Activated naive CD8-positive, alpha-beta T cell treated with anti-CD3 and anti-CD28 coated beads, Interleukin-2, amount 50 U/mL, for 24 hours (primary cell): ENCODE measurements at places on chromosomes 5 and 9.

- H3K27me3 ChIP-seq = no peaks in the 10 kb centered on the region
- H3K36me3 ChIP-seq = peaks cover 34% of the 10 kb centered on the region
- DNase-seq = no peak
- no peak overlapping the region for H3K27ac ChIP-seq
- H3K4me1 ChIP-seq = no peaks in the 10 kb centered on the region
Observed at GRCh38 chr9:137813651-137814415, 63.7 kb upstream of the CACNA1B start.

- H3K36me3 ChIP-seq = no peaks in the 10 kb centered on the region
- peaks cover 34% of the 10 kb centered on the region for H3K4me1 ChIP-seq
- H3K27ac ChIP-seq = no peak overlapping the region
- H3K27me3 ChIP-seq = no peaks in the 10 kb centered on the region
- DNase-seq = no peak
- no peak overlapping the region for H3K4me3 ChIP-seq
Observed at GRCh38 chr9:90002397-90003271, 397.8 kb downstream of the GADD45G start.

GRCh38 chr5:3352711-3353110 is 242.9 kb upstream of the IRX1 start:
- no peaks in the 10 kb centered on the region for H3K4me1 ChIP-seq
- no peaks in the 10 kb centered on the region for H3K36me3 ChIP-seq
- no peaks in the 10 kb centered on the region for H3K27me3 ChIP-seq
- no peak overlapping the region for H3K27ac ChIP-seq

DNA sequence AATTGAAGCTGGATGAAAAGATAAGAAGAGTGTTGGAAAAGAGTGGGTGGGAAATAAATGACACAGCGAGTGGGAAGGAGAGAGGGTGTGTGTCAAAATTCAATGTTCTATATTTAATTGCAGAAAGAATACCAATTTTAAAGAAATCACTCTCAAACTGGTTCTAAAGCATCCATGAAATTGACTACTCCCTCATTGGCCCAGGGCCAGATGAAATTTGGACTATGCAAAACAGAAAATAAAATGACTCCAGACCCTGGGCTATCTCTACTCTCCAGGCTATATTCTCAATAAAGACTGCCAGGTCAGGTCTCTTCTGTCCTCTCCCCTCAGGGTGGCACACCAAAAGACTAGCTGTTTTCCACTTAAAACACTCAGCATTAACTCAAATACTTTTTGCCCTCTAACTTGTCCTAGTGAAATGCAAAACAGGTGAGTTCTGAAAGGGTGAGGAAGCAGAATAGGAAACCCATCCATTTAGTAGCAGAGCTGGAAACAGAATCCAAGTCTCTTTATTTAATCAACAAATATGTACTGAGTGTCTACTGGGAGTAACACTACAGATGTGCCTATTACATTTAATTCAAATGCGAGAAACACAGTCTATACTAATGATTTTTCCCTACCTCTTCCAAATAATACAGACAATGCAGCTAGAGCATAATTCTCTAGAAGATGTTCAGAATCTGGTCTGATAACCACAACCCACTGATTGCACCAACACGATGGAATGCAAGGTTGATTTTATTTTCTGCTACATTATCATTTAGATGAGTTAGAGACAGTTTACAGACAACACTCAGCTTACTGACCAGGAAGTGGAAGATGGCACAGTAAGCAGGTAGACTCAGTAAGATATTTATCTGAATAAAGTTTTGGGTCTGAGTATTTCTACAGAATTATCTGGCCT is 42.1 kb downstream of the EFCAB9 start:
- no peaks in the 10 kb centered on the region for H3K27me3 ChIP-seq
- peaks cover 44% of the 10 kb centered on the region for H3K4me1 ChIP-seq
- peaks cover 15% of the 10 kb centered on the region for H3K36me3 ChIP-seq
- no peak for DNase-seq
- peak overlapping the region; percentile 16 for H3K27ac ChIP-seq
- no peak overlapping the region for H3K4me3 ChIP-seq

GRCh38 chr9:131402073-131402472 is 8.2 kb downstream of the PRRC2B start:
- peaks cover 17% of the 10 kb centered on the region for H3K36me3 ChIP-seq
- no peaks in the 10 kb centered on the region for H3K27me3 ChIP-seq
- H3K27ac ChIP-seq = peak overlapping the region; percentile 23
- DNase-seq = no peak
- no peak overlapping the region for H3K4me3 ChIP-seq
- H3K4me1 ChIP-seq = peaks cover 91% of the 10 kb centered on the region

DNA sequence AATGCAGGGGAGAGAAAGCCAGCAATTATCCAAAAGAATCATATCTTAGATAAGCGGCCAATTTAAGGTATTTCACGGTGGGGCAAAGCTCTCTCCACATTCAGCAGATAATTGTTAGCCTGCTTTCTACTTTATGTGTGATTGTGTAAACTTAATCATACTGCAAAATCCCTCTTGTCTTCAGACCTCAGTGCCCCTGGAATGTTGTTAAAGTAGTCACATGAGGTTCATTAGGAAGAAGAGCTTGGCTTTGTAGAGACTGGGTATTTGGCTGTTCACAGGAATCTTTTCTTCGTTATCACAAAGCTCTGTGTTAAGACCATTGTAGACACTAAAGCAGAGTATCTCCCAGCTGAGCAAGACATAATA is 127.0 kb downstream of the RFK start:
- no peak for DNase-seq
- no peaks in the 10 kb centered on the region for H3K4me1 ChIP-seq
- no peak overlapping the region for H3K4me3 ChIP-seq
- H3K36me3 ChIP-seq = no peaks in the 10 kb centered on the region

- no peaks in the 10 kb centered on the region for H3K4me1 ChIP-seq
- H3K27ac ChIP-seq = no peak overlapping the region
- H3K27me3 ChIP-seq = peaks cover 13% of the 10 kb centered on the region
- no peaks in the 10 kb centered on the region for H3K36me3 ChIP-seq
- no peak overlapping the region for H3K4me3 ChIP-seq
Observed at GRCh38 chr9:7318920-7319319, 480.7 kb downstream of the DMAC1 start.

- H3K36me3 ChIP-seq = no peaks in the 10 kb centered on the region
- H3K27ac ChIP-seq = no peak overlapping the region
- no peak for DNase-seq
Observed at GRCh38 chr5:153752890-153753289, 262.4 kb downstream of the GRIA1 start.

DNA sequence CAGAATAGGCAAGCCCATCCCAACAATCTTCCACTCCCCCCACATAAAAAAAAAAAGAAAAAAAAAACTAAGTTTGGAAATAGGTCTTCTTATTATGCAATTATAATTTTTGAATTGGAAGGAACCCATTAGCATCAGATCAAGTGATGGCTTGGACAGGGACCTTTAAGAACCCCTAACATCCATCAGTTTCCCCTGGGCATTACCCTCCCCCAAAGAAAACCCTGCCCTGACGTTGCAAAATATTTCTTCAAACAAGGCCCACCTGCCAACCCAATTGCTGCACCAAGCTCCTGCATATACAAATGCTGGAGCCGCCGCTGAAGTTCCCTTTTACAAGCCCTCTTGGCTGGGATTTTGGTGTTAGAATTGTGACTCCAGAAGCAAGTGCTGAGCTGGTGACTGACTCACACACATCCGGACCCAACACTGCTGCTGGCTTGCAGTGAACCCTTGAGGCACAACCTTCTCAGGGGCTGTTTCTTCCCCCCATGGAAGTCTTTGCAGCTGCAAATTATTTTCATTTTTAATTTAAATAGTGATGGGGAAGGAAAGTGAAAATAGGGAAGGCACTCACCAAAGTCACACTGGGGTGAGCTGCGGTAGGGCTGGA is 56.1 kb upstream of the AFAP1L1 start:
- H3K4me1 ChIP-seq = peaks cover 1% of the 10 kb centered on the region
- H3K27ac ChIP-seq = no peak overlapping the region
- H3K36me3 ChIP-seq = no peaks in the 10 kb centered on the region

DNA sequence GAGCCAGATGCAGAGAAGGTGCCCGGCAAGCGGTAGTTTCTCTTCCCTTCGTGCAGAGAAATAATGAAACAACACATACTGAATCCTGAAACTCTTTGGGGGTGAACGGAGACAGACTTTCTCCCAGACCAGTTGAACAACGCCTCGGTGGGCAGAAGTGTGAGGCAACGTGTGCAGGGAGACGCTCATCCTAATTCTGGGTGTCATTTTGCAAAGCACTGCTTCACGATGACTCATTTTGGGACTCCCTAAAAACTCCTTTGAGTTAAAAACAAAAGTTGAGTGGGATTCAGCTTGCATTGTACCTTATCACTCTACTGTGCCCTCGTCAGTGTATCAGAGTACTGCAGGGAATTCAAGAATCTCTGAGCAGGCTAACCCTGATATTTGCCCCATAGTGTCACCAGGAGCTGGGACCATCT is 3.5 kb upstream of the NEK6 start:
- peak overlapping the region; percentile 39 for H3K4me3 ChIP-seq
- DNase-seq = peak; percentile 49
- H3K36me3 ChIP-seq = no peaks in the 10 kb centered on the region
- peaks cover 27% of the 10 kb centered on the region for H3K27me3 ChIP-seq
- H3K27ac ChIP-seq = peak overlapping the region; percentile 32

GRCh38 chr5:53397845-53398244 is 82.6 kb upstream of the FST start:
- H3K27me3 ChIP-seq = peaks cover 6% of the 10 kb centered on the region
- H3K36me3 ChIP-seq = no peaks in the 10 kb centered on the region
- no peak overlapping the region for H3K4me3 ChIP-seq
- no peak for DNase-seq

GRCh38 chr5:169754737-169755136 is 117.7 kb downstream of the DOCK2 start:
- H3K4me1 ChIP-seq = no peaks in the 10 kb centered on the region
- no peak overlapping the region for H3K4me3 ChIP-seq
- no peak for DNase-seq
- H3K27ac ChIP-seq = no peak overlapping the region
- H3K36me3 ChIP-seq = peaks cover 50% of the 10 kb centered on the region

GRCh38 chr9:100111235-100111634 is 12.2 kb downstream of the INVS start:
- H3K4me1 ChIP-seq = peaks cover 9% of the 10 kb centered on the region
- no peak overlapping the region for H3K4me3 ChIP-seq
- no peak overlapping the region for H3K27ac ChIP-seq
- peaks cover 20% of the 10 kb centered on the region for H3K36me3 ChIP-seq
- no peak for DNase-seq
- H3K27me3 ChIP-seq = no peaks in the 10 kb centered on the region

GRCh38 chr5:31561946-31562345 is 29.8 kb downstream of the C5orf22 start:
- H3K27ac ChIP-seq = no peak overlapping the region
- no peak overlapping the region for H3K4me3 ChIP-seq
- no peak for DNase-seq
- peaks cover 13% of the 10 kb centered on the region for H3K36me3 ChIP-seq
- H3K4me1 ChIP-seq = peaks cover 7% of the 10 kb centered on the region

DNA sequence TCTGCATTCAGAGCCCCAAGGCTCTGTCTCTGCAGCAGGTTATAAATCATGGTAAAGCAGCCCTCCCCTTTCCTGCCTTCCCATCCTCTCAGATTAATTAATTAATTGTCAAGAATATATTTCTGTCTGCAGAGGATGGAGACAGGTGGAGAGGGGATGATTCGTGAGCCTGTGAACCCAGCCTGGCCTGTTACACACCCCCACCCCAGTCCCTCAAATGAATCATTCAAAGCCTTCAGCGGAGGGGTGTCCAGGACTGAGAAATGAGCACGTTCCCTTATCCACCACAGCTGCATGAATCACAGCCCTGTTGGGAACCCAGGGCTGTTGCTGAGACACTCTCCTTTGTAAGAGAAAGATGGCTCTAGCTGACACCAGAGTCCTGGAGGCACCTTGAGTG is 56.0 kb downstream of the NIPAL4 start:
- peaks cover 7% of the 10 kb centered on the region for H3K36me3 ChIP-seq
- H3K27me3 ChIP-seq = no peaks in the 10 kb centered on the region
- no peak overlapping the region for H3K27ac ChIP-seq
- no peak overlapping the region for H3K4me3 ChIP-seq

DNA sequence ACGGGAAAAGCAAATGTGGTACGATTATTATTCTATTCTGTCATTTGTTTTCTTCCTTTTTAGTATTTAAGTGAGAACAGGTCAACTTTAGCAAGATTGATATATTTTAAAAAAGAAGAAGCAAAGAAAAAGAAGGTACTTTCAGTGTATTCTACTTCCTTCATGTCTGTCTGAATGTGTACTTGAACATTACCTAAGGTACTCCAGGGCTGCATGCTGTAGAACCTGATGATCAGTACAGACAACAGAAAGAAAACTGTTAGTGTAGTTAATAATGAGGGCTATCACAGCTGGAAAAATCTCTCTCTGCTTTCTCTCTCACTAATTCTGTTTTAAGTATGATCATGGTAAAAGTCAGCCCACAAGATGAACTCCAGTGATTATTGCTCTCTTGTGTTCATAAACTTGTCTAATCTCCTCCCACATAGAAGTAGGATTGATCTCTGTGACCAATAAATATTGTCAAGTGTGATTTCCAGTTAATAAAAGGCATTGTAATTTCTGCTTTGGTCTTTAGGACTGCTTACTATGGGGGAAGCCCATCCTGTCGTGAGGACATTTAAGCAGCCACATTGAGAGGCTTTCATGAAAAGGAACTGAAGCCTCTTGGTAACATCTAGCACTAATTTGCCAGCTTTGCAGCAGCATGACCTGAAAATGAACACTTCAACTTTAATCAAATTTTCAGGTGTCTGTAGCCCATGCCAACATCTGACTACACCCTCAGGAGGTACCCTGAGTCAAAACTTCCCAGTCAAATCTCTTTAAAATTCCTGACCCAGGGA is 864.0 kb upstream of the ACO1 start:
- DNase-seq = no peak
- no peak overlapping the region for H3K27ac ChIP-seq
- H3K27me3 ChIP-seq = no peaks in the 10 kb centered on the region
- H3K4me3 ChIP-seq = no peak overlapping the region
- H3K36me3 ChIP-seq = no peaks in the 10 kb centered on the region

DNA sequence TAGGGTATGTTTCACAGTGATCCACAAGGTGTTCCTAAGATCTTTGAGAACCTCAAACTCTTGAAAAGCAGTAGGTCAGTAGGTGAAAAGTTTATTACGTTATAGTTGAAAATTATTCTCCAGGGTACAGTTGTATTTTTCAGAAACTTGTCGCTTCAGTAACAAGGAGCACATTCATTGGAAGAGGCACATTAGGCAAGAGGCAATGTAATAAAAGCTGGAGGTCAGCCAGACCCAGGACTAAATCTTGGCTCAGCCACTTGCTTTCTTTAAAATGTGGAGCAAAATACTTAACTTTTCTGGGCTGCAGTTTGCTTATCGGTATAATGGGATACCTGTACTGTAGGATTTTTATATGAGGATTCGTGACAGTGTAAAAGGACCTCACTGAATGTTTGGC is 45.6 kb downstream of the TLE4 start:
- peaks cover 44% of the 10 kb centered on the region for H3K4me1 ChIP-seq
- H3K36me3 ChIP-seq = peaks cover 9% of the 10 kb centered on the region
- no peak overlapping the region for H3K4me3 ChIP-seq
- H3K27ac ChIP-seq = no peak overlapping the region
- H3K27me3 ChIP-seq = no peaks in the 10 kb centered on the region

GRCh38 chr5:96863949-96864584 is 12.2 kb upstream of the ERAP2 start:
- DNase-seq = no peak
- no peak overlapping the region for H3K4me3 ChIP-seq
- peaks cover 11% of the 10 kb centered on the region for H3K4me1 ChIP-seq
- H3K27ac ChIP-seq = no peak overlapping the region
- no peaks in the 10 kb centered on the region for H3K27me3 ChIP-seq
- H3K36me3 ChIP-seq = no peaks in the 10 kb centered on the region
